Cortex of kidney (tissue), 1 donor: ENCODE measurements at places on chromosomes 12 and 14.

DNA sequence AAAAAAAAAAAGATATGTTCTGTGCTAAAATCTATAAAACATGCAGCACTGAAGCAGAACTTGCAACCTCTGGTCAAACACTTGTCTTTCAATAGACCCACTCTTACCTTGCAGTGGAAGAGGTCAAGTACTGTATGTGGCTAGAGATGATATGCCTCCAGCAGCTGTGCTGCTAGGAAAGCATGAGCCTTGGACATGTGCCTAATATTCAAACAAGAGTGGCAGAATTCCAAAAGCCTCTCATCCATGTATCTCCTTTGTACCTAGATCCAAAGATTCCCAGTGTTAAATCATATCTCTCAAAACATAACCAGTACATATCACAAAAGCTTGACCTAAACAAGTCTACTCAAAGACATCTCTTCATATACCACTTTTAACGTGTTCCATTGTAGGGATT is 105.0 kb upstream of the CPNE8 start:
- DNase-seq: no peak

DNA sequence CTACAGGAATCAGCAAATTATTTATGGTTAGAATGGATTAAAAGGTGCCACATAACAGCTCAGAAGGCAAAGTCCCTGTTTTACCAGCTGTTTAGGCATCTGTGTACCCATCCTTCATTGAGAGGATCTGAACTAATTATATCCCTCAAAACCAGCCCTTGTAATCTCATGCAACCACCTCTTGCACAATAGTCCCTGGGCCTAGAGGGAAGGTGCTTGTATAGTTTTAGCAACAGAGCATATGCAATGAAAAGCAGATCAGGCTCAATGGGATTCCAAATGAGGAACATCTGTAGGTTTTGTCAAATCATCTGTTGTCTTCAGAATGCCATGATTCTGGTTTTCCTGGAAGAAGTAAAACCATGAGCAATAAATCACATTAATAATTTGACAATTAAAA is 26.0 kb upstream of the GLIPR1L2 start:
- no peak for DNase-seq

DNA sequence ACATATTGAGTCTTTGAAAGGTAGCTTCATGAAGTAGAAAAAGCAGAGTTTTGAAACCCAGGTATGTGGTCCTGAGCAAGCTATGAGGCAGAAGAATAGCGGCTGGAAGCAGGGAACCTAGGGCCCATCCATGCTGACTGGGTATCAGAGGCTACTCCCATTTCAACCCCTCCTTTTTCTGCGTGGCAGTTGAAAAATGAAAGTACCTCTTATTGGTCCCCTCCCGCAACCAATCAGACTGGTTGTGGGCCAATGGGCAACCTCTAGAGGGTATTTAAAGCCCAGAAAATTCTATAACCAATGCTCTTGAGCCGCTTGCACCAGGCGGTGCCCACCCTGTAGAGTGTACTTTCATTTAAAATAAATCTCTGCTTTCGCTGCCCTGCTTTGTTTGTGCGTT is 1.6 kb upstream of the SNRPF start:
- DNase-seq: no peak

DNA sequence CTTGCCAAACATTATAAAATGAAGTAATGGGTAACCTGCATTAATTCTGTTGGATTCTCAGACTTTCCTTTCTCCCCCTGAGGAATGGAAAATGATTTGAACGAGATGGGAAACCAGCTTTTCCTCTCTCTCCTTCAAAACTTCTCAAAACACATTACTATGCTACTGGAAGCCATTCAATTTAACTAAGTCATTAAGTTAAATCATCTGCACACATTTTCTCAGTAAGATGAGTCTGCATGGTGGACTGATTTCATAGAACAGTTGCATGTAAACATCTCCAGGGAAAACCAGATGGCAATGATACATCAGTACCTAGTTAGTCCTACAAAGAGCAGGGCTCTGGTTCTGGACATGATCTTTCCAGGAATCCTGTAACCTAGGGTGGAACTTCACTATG is 59.9 kb downstream of the BMP4 start:
- no peak for DNase-seq

- no peak for DNase-seq
Observed at GRCh38 chr12:100359822-100360221, 2.9 kb downstream of the SLC17A8 start.

DNA sequence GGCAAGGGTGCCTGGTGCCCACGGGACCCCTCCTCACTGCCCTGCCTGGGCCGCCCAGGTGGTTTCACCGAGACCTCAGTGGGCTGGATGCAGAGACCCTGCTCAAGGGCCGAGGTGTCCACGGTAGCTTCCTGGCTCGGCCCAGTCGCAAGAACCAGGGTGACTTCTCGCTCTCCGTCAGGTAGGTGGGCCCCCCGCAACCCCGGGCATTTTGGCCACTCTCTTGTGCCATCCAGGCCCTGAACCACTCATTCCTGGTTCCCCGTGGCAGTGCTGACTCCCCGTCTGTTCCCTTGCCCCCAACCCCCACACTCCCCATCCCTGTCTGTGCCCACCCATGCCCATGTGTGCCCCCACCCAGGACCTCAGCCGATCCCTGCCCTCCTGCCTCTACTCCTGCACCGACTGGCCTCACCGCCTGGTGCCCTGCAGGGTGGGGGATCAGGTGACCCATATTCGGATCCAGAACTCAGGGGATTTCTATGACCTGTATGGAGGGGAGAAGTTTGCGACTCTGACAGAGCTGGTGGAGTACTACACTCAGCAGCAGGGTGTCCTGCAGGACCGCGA is 480 bp downstream of the PTPN6 start:
- no peak for DNase-seq

DNA sequence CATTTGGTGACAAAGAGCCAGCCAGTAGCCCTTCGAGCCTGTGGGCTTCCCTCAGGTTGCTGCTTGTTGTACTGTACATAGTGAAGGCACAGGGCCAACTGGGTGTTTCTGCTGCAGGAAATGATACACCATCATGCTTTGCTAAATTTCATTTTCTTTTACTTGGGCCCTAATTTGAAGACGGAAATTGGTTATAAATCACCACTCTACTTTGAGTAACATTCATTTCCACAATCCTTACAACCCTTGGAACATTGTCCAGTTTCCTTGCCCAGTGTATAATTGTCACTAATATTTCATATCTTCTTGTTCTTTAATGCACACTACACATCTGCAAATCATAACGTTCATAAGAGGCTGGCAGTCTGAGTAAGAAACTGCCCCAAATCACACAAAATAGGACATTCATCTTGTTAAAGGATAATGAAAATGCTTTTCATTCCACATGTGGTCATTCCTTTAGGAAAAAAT is 30.2 kb downstream of the MSRB3 start:
- no peak for DNase-seq

DNA sequence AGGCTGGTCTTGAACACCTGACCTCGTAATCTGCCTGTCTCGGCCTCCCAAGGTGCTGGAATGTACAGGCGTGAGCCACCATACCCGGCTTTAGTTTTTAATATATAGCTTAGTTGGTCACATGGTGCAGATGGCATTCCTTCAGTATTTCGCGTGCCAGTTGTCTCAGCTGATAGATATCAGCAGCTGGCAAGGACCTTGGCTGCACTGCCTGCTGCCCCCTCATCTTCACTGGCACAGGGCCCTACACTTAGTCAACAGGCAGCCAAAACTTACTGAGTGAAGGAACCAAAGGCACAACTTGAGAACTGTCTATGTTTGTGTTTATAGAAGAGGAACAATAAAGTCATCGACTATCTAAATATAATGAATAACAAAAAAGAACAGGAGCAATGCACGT is 31.0 kb downstream of the EID3 start:
- no peak for DNase-seq

GRCh38 chr12:92094751-92095161 is 50.9 kb downstream of the BTG1 start:
- no peak for DNase-seq

GRCh38 chr12:53953831-53954693 is 641 bp upstream of the HOXC12 start:
- DNase-seq: no peak

GRCh38 chr12:105466231-105466900 is 135.9 kb downstream of the C12orf75 start:
- DNase-seq: no peak

- no peak for DNase-seq
Observed at GRCh38 chr12:65941388-65941787, 117.1 kb downstream of the HMGA2 start.

DNA sequence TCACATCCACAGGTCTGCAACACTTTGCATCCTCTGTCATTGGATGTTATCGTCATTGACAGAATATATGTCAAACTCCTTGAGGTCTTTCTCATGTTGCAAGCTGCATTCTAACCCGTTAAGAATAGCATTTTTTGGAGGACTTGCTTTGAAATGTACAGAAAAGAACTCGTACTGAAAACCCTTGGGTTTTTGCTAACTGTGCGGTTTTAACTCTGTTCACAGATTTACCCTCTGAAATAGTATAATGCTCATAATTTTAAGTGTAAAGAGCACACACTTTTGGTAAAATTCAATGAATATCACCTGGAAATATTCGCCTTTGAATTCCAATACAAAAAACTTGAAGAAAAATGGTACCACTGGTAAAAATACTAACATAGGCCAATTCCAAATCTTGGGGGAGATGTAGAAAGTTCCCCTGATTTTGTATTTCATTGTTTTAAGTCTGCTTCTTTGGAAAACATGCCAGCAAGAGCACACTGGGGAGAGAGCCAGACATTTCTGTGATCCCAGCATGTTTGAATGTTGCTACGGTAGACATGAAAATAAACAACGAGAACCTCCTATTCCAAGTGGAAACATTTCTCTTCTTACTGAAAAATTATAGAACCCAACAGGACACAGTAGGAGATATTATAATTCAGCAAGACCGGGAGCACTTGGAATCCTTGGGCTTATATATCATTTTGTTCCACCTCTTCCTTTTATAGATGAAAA is 446.0 kb downstream of the AEBP2 start:
- no peak for DNase-seq

DNA sequence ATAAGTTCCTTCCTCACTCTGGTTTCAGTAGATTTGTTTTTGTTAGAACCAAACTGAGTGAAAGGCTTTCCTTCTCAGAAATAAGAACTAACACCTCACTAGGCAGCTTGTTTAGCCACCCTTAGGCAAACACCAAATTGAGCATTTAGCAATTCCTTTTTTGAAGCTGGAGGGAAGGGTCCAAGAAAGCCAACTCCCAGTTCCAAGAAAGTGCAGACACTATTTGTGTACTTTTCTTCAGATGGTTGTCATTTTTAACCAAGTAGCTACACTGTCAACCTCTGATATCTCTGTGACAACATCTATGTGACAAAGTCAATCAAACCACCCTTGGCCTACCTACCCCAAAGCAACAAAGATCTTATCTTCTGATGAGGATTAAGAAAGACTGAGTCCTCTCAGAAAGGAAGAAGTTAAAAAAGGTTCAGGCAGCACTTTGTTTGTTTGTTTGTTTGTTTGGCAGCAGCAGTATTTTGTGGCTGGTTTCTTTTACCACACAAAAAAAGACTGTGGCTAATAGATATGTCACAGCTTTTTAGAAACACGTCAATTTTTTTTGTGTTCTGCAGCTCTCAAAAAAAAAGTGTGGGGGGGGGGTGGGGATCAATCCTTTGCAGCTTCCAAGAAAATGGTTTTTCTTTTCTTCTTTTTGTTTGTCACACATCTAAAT is 203.8 kb downstream of the CRADD start:
- no peak for DNase-seq

- DNase-seq: no peak
Observed at GRCh38 chr14:24991821-24992220, 58.1 kb downstream of the STXBP6 start.

- DNase-seq: no peak
Observed at GRCh38 chr12:10101042-10101579, 2.3 kb upstream of the CLEC1A start.

- DNase-seq: no peak
Observed at GRCh38 chr12:133026996-133027395, 10.3 kb upstream of the ZNF84 start.

DNA sequence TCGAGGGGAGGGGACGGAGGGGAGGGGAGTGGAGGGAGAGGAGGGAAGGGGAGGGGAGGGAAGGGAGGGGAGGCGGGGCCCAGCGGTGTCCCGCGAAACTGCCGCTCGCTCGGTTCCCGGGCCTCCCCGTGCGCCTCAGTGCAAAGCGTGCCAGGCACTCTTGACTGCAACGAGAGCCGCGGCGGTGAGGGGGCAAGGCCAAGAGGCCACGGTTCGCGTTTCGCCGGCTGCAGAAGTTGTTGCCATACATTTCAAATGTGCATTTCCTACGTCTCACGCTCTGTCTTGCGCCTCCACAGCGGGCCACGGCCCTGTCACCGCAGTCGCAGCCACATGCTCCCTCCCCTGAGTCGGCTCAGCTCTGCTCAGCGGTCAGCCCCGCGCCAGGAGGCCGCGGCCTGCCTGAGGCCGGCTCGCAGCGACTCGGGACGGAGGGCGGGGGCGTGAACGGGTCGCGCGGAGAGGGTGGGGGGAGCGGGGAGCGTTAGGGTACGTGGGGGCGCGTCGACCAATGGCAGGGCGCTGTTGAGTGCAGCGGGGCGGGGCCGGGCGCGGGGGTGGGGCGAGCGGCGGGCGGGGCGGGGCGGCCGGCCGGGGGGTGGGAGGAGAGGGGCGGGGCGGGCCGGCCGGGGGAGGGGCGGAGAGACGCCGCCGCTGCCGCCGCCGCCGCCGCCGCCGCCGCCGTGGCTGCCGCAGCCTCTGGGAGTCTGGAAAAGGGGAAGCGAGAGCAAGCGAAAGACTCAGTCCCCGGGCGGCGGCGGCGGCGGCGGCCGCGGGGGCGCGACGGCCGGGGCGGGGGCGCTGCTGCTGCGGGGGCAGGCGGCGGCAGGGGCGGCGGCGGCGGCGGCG is at the start of gene PPP2R5C:
PPP2R5C (plus strand) TSS at position 678 of the 849 bp plus-strand sequence. CDS start 185 bp downstream, outside the sequence.
- no peak for DNase-seq

GRCh38 chr12:3291939-3292338 is 199.1 kb upstream of the PRMT8 start:
- no peak for DNase-seq

DNA sequence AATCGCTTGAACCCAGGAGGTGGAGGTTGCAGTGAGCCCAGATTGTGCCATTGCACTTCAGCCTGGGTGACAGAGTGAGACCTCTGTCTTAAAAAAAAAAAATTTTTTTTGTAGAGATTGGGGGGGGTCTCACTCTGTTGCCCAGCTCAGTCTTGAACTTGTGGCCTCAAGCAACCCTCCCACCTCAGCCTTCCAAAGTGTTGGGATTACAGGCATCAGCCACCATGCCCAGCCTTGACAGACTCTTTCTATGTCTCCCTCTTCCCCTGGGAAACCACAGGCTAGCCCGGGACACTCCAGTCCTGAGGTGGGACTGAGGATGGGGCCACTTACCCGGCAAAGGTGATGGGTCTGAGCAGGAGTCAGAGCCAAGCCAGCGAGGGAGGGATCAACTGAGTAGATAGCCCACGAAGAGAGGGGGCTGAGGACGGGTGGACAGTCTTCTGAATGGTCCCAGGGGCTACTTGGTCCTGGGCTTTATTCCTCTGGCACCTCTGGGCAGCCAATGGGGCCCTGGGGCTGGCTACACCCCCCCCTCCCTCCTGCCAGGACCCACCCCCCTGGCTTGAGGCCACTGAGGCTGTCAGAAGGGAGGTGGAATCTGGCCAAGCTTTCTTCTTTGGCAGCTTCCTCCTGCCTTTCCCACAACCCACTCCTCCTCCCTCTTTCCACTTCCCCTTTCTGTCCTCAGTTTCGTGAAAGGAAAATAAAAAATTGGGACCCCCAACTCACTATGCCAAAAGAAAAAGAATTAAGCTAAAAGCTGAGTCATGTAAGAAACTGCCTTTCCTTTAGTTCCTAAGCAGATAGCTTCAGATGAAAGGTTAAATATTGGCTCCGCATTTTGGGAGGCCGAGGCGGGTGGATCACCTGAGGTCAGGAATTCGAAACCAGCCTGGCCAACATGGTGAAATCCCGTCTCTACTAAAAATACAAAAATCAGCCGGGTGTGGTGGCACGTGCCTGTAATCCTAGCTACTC is at the start of gene SDS:
SDS (minus strand) TSS at position 453 of the 981 bp plus-strand sequence. CDS start 4,179 bp downstream, outside the sequence.
- DNase-seq: no peak

- no peak for DNase-seq
Observed at GRCh38 chr12:131862600-131862993, 31.8 kb upstream of the ULK1 start.
